CD4-positive, alpha-beta T cell treated with Interleukin-21 for 1 hour (primary cell): ENCODE measurements at places on chromosomes 2 and 18.
A peak's percentile ranks its signal among the peaks of the same experiment; 100 is the strongest.

DNA sequence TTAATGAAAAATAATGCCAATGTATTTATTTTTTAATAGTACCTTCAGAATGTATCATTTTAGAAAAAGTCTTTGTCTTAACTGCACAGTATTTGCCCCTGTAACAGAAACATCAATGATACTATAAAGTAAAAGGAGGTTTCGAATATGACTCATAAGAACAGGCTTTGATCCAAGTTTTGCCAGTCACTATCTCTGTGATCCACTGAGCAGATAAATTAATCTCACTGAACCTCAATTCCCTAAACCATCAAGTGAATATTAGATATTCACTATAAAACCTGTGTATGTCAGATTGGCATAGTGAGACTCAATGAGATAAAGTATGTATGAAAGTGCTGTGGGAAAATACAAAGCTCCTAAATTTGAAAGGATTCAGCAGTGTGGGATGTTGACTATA lies 292.1 kb downstream of the EXOC6B start:
- DNase-seq = no peak

DNA sequence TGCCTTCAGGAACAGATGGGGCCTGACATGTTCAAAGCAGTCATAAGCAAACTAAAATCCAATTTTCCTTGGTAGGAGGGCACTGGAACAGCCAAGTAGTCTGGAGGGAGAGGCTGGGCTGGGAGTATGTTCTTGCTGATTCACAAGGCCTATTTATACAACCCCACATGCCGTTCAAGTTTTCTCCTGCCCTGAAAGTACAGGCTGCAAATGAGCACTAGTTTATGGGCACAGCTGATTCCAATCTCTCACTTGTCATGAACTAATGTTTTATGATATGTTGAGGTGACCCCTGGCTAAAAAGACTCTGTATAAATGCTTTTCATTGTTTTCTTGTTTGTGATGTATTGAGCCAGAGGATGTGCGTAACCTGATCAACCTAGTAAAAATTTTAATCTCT lies 183.4 kb upstream of the SRD5A2 start:
- no peak for DNase-seq

DNA sequence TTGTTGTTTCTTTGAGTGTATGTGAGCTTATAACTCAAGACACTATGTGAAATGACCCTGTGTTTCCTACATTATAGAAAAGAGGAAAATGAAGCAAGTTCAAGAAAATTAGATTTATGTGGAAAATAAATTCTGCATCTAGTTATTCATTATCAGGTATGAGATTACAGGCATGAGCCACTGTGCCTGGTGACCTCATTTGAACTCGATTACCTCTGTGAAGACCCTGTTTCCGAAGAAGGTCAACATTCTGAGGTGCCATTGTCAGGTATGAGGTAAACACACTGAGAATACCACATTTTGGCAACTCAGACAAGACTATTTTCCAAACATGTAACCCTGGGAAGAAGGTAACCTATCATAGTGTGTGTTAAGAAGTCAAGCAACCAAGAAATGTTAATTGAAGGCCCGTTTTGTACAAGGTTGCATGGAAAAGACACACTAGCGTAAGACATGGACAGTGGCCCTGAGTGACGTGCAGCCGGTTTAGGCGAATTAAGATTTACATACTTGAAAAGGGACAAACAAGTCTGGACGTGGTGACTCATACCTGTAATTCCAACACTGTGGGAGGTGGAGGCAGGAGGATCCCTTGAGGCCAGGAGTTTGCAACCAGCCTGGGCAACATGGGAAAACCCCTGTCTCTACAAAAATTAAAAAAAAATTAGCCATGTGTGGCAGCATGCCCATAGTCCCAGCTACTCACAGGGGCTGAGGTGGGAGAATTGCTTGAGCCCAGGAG lies 186.6 kb downstream of the NEDD4L start:
- DNase-seq = no peak

DNA sequence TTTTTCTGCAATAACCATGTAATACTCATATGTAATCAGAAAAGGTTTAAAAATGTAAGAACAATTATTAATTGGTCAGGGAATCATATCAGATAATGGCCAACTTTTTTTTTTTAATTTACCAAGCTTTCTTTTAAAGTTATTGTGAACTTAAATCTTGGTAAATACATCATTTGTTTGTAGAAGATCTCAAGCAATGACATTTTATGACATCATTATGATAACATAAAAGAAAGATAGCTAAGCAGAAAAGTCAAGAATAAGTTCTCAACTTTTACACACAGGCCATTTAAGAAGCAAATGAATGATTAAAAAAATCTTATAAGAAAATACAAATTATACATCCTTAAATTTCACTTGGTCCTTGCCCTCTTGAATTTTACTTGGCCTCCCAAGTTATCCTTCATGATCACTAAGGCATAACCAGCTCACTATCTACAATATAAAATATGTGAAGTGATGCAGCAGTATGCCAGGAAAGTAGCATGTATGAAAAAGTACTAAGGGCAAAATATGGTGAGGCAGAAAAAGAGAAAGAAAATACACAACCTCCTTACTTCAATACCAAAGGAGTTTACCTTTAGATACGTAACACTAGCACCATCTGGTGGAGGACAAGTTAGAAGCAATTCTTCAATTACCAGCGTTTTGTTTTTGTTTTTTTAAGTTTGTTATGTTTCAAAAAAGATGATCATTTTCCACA lies 116.6 kb downstream of the SRBD1 start:
- peak; percentile 50 for DNase-seq

DNA sequence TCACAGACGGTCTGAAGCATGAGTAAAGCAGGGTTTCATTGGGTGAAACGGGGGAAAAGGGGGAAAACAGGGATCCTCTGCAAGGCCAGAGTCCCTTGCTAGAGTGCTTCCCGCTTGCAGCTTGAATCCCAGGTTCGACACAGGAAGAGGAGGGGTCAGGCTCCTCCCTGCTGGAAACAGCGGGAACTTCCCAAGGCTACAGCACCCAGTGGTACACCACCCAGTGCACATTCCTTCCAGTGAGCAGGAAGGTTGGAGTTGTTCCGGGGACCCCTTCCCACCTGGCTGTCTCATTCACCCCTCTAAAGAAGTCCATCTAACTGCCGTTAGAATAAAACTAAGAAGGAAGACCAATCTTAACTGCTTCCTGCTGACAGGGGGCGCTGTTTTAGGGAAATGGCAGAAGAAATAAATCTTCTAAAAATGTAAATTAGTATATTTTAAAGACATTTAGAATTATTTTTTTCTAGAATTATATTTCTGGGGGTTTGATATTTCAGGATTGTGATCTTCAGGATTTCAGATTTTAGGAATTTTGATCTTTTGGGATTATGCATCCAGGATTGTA lies 230.9 kb downstream of the RBM43 start:
- DNase-seq = no peak

GRCh38 chr2:140892911-140893637 lies 1237.7 kb downstream of the LRP1B start:
- no peak for DNase-seq

GRCh38 chr2:152549423-152549822 lies 167.8 kb downstream of the PRPF40A start:
- no peak for DNase-seq

GRCh38 chr2:63530704-63531279 lies 57.5 kb downstream of the WDPCP start:
- DNase-seq = no peak

- no peak for DNase-seq
Observed at GRCh38 chr18:21900605-21901352, 160.2 kb downstream of the MIB1 start.

GRCh38 chr2:42054714-42055430 lies 7.1 kb downstream of the PKDCC start:
- DNase-seq = no peak

DNA sequence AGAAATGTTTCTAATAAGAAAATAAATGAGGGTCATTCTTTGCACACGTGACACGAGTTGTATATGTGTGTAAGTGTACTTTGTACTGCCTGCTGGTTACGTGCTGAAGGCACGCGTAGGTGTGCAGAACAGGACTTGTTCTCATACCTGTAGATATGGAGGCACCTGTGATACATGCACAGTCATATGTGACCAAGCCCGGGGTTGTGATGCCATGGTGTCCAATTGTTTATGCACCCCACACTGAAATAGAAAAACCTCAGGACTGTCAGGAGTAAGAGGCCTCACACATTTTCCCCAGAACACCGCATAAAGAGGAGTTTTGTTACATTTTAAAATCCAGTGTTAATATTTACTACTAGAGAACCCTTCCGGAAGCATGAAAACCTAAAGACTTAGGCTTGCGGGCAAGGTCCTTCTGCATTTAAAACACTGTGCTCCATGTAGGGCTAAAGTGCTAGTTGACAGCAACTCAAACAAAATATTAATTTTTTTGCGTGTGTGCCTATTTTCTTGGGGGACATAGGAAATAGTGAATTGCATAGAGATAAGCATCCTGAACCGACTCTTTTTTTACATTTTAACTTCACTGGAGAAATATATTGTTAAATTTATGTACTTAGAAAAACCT lies 9.3 kb downstream of the TSHZ1 start:
- DNase-seq = no peak

- DNase-seq = no peak
Observed at GRCh38 chr2:166384774-166385173, 9.0 kb upstream of the SCN9A start.

DNA sequence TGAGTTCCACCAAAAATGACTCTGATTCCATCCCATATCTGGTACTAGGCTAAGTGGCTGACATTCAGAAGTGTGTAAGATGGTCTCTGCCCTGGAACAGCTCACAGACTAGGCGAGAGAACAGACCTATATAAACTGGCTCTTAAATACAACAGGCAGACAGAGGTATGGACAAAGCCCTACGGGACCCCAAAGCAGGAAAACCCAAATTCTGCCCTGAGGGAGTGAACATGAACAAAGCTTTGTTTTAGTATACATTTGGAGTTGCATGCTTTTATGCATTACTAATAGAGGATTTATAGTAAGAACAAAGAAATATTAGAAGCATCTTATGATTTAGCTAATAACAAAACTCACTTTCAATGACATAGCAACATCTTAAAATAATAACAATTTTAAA lies 25.1 kb downstream of the GDF7 start:
- DNase-seq = no peak

DNA sequence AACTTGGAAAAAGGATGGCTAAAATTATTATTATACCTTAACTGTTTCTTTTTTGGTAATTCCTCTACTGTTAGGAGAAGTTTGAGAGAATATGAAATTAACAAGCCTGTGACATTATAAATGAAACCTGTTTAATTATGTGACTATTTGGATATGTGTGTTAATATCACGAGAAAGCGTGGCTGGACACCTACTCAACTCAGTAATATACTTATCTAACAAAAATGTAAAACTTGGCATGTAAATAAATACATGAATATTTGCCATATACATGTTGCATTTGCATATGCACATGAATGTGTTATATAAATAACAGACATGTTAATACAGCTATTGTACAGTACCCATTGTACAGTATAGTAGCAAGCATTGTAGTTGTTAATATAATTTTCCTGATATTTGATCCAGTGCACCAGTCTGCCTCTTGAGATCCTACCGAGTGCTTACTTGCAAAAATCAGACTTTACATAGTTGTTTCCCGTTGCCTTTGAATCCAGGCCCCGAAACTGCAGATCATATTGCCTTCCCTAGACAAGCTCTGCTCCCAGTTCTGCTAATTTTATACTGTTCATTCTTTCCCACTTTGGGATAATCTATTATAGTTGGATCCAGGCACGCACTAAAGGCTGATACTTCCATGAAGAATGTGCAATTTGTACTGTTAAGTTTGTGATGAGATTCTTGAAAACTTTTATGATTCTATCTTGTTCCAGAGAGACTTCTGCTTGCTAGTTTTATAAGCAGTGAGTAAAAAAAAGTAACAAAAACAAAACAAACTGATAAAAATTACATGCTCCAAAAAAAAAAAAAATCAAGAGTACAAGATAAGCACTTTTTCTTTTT lies 395.6 kb downstream of the ARHGAP15 start:
- DNase-seq = no peak

- no peak for DNase-seq
Observed at GRCh38 chr2:238458651-238459050, 31.9 kb downstream of the ASB1 start.

DNA sequence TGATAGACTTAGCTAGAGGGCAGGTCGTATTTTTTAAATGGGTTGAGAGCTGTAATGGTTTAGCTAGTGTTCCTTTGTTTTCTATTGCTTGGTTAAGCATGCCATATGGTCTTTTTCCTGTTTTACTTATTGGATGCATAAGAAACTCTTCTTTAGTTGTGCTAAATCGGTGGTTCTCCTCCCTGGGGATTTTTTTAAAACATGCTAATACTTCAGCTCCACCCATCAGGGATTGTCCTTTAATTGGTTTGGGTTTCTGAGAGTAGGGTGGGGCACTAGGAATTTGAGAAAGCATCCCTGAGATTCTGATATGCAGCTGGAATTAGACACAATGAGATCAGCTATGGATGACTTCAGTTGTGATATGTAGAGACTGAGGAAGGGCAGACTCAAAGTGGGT lies 497.2 kb downstream of the THSD7B start:
- DNase-seq = no peak

DNA sequence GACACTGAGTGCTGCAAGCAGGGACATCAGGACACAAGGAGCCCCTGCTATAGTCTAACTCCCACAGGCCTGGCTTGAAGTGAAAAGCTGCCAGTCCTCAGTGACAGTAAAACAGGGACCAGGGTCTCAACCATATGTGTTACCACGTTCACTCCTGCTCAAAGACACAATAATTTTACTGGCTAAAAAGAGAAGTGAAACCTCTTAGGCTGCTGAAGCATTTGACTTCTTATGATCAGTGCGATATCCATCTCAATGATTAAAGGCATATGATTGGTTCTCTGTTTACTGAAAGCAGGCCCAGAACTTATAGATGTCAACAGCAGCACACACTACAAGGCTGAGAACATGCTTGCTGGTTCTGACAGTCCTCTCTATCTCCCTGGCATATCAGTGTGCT lies 129.8 kb upstream of the LMAN1 start:
- DNase-seq = no peak

DNA sequence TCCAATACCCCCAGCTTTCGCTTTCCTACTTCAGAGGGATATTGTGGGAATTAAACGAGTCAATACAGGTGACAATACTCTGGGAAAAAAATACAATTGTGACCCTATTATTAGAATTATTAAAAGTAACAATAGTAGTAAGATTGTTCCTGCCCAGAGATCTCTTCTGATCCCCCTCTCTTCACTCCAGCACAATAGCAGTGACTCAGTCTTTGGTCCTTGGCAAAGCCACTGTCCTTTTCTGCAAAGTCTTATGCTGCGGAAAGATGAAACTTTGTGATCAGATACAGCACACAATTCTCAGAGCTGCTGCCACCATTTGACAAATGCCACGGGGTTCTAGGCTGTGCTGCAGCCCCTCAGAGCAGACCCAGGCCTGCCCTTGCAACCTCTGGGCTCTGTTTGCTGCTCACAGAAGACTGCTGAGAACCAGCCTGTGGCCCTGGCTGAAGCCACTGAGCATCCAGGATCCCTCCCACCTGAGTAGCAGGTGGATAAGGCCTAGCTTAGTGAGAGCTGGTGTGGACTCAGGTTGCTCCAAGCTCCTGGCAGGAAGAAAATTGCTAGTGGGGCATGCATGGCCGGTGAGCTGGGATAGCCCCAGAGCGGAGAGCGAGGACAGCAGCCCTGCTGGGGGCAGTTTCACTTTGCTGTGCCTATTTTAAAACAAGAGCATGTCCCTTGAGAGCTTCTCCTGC lies 60.1 kb upstream of the ROCK2 start:
- no peak for DNase-seq
